ENCODE measurements at places on chromosomes 5 and 9. TPM values are rescaled to one million over a fixed set of nuclear protein-coding genes. Genes with fewer than 3 reads are reported as not detected.

Gene HMGCS1
- 247 TPM for total RNA-seq

Gene TNC
- total RNA-seq, result 39.7 TPM

Gene N4BP3
- total RNA-seq, result 0.34 TPM

Gene INSYN2B
- total RNA-seq, result 5.2 TPM

Gene FAM163B
- not detected for total RNA-seq

Gene MYO10
- 15.6 TPM for total RNA-seq

Gene GNE
- 28.9 TPM for total RNA-seq

Gene FOXD4L4
- total RNA-seq, result not detected

Gene C9orf50
- 0.50 TPM for total RNA-seq

Gene MRPL41
- total RNA-seq, result 87.4 TPM

Gene FOXD4
- 0.34 TPM for total RNA-seq

Gene GMCL2
- total RNA-seq, result not detected

Gene PHYHD1
- total RNA-seq, result 15.9 TPM

Gene HCN1
- not detected for total RNA-seq

Gene COL15A1
- 2.4 TPM for total RNA-seq

Gene NDOR1
- total RNA-seq, result 16.8 TPM

Gene CSF2
- 0.84 TPM for total RNA-seq

Gene TAF7
- total RNA-seq, result 31.8 TPM

Measured in bronchus fibroblast of lung (primary cell).